Stimulated activated CD4-positive, alpha-beta T cell treated with anti-CD3 and anti-CD28 coated beads, Interleukin-4, amount 100 ng/mL, for 24 hours (primary cell): ENCODE measurements at places on chromosomes 7 and 10.

DNA sequence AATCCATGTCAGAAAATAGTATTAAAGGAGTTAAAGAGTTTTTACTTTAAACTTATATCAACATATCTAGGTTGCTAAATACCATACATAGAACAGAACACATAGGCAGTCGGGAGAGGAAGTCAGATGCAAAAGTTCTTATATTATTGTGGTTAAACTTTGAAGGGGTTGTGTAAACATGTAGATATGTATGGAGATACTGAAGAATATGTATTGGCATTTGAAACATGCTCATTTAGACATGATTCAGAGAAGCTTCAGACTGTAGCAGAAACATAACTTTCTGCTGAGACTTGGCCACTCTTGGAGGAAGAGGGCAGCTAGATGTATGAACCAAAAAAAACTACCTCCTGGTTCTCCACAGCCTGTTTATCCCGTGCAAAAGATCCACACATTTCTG, 103.5 kb upstream of the FERD3L start:
- DNase-seq, result no peak

DNA sequence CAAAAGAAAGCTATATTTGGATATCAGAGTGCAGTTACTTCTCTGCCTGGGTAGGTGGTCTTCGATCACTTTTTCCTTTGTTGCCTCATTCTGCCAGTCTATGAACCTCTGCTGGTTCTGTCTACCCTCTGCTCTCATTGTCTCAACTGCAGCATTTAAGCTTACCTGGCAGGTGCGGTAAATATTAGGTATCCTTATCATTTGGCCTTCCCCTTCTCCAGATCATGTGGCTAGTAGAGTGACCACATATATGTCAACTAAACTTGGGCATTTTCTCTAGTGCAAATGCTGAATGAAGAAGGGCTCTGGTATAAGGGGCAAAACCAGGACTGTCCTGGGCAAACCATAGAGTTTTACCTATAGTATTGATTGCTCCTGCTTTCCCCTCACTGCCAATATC, 180.8 kb downstream of the MDFIC start:
- DNase-seq, result no peak

GRCh38 chr10:72800000-72800740, 93.4 kb upstream of the OIT3 start:
- no peak for DNase-seq

DNA sequence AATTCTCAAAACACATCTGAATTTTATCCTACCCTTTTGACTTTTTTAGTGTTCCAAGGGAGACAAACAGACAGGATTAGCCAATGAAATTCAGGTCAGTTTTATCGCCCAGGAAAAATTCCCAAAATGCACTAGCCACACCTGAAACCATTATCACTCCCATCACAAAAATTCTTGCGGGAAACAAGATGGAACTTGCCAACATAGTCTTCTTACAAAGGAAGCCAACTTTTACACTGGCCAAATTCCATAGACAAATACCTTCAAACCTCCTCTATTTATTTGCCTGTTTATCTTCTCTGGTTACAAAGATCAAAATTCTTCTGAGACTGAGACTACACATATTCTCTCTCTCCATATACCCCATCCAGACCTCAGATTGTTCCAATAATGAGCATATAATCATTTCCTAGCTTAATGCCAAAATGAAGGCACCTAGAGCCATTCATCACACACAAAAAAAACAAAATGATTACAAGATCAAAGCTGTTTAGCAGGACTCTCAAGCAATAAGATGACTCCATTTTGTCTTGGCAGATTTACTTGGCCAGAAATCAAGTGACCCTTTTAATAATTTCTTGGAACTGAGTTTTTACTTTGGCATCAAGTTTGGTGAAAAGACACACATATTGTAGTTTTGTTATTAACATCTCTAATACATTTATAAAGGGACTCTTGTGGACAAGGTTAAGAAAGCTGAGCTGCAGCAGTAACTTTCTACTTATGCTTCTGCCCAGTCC, 30.2 kb downstream of the MET start:
- DNase-seq, result no peak

GRCh38 chr10:133100706-133101415, 13.1 kb downstream of the ADGRA1 start:
- peak; percentile 24 for DNase-seq

- DNase-seq, result peak; percentile 29
Measured at GRCh38 chr7:112205343-112206237, 609 bp downstream of the DOCK4 start.

DNA sequence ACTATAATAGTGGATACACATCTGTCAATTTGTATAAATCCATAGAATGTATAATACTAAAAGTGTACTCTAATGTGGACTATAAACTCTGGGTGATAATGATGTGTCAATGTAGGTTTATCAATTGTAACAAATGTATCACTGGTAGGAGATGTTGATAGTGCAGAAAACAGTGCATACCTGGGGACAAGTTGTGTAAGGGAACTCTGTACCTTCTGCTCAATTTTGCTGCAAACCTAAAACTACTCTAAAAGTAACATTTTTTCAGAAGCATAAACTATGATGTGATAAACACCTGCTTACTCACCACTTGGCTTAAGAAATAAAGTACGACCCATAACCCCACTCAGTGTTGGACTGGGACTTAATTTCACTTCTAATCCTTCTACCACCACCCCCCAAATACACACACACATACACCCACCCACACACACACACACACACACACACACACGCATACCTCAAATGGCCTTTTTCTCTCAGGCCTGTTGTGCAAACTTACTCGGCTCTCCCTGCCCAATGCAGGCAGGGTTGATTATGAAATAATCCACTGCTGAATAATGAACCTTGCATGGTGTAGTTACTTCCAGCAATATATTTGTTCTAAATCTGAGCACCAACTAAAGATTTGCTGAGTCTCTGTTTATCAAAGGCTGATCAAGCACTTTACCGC, 154.1 kb upstream of the KMT2E start:
- DNase-seq, result no peak

DNA sequence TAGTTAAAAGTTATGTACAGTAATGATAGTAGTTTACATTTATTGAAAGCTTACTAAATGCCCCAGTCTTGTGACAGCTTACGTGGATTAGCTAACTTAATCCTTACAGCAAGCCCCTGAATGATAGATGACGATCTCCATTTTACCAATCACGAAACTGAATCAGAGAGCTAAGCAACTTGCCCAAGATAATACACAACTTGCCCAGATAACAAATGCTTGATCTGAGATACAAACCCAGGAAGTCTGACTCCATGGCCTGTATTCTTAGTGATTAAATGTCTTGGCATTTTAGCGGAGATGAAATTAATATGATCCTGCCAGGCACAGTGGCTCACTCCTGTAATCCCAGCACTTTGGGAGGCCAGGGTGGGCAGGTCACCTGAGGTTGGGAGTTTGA, 46.9 kb upstream of the FMC1 start:
- no peak for DNase-seq

DNA sequence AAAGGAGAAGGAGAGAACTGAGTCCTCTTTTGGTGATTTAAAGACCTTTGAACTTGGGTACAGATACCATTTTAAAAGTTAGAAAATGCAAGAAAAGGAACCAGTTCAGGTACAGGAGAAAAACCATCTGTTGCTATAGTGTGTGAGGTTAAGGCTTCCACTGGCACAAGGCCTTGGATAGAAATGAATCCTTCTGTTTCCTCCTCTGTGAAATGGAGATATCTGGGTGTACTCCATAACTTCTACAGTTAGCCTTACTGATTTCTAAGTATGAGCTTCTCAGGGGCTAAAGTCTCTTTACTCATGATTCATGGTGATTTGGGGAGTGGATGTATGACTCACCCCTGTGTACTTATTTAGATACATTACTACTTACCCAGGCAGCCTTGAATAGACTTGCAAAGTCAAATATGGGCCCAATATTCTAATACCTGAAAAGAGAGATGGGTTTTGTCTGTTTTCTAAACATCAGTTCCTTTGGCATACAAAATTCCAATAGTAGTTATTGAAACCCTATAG, 117.2 kb upstream of the ADO start:
- DNase-seq, result no peak
